Renal pelvis (tissue), 12 donors: ENCODE measurements at places on chromosomes 3 and 15. TPM values are rescaled to one million over a fixed set of nuclear protein-coding genes. Genes with fewer than 3 reads are reported as not detected.

Gene MESP1
- polyA plus RNA-seq, result 1.8 TPM

Gene MAGEF1
- 100 TPM for polyA plus RNA-seq

Gene ATP8B4
- 2.3 TPM for polyA plus RNA-seq

DNA sequence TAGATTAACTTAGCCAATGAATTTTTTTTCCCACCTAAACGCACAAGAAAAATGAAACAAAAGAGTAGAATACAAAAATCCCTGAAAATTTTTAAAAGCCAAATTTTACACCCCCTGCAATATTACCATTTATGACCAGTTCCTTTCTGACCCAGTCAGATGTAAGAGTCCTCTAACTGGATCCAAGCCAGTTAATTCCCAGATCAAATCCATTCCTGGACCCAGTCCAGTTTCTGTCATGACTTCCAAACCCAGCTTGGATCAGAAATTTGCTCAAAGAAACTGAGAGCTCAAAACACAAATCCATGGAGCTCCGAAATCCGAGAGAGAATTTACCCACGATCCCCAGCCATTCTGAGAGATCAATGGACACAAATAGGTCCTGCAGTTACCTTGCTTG, 17.0 kb upstream of the ALDH1L1 start:
- DNase-seq, result no peak

DNA sequence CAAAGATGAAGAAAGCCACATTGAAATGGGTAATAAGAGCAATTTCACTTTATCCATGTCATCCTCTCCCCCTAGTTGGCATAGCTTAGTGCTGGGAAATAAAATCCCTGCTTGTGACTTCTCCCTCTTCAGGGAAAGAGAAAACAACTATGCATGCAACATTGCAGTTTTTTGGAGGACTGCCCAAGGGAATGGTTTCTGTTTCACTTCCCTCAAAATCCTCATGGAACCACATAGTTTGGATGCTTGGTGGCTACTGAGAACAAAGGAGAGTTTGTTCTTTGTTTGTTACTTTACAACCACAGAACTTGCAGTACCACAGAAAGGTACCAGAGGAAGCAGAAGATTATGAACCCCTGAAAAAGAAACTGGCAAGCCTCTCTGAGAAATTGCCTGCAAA, 384.6 kb upstream of the RORA start:
- no peak for DNase-seq

- no peak for DNase-seq
Observed at GRCh38 chr15:73139041-73139743, 86.9 kb downstream of the NEO1 start.
